ENCODE measurements at places on chromosomes 3 and 15. TPM values are rescaled to one million over a fixed set of nuclear protein-coding genes. Genes with fewer than 3 reads are reported as not detected.

GRCh38 chr3:172042136-172042662, 2.8 kb downstream of the FNDC3B start:
- no peak for DNase-seq

The LSAMP gene
- 0.66 TPM for total RNA-seq

GRCh38 chr3:168653255-168653654, 557.5 kb upstream of the GOLIM4 start:
- no peak for DNase-seq

- DNase-seq, result peak; percentile 52
Observed at GRCh38 chr15:41263891-41264351, 32.9 kb downstream of the CHP1 start.

The DTX3L gene
- total RNA-seq, result 6.6 TPM

DNA sequence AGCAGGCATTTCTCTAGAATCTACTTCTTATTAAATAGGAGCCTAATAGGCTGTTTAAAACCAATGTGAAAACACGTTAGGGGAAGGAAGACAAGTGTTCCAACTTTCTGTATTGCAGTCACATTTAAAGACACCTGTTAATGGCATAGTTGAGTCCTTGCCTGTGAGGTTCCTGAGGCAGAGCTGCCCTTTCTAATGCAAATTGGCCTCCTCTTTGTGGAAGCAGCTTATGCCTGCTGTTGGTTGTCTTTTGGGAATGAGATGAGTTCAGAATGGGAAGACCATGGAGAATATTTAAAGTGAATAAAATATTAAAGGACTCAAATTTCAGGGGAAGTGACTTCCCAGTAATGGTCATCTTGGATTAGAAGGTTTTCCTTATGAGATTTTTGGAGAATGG, 51.2 kb downstream of the NEK11 start:
- peak; percentile 67 for DNase-seq

GRCh38 chr15:50134524-50135024, 15.5 kb upstream of the ATP8B4 start:
- DNase-seq, result no peak

DNA sequence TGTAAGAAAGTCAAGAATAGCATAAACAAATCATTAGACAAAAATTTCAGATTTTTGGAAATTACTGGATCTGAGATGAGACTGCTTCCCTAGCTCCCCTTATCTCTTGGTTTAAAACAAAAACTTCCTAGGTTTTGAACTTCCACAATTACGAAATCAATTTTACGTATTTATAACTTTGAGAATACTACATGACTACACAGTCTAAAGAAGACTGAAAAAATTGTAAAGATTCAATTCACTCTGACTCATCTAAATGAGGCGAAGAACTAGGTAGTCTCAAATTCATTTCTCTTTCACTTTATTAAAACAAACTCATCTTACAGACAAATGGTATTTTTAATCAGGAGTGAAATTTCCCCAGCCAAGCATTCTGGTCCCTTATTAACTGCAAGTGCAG, 10.3 kb downstream of the CCDC54 start:
- no peak for DNase-seq

The ADAMTS17 gene
- 2.9 TPM for total RNA-seq

The UBAP1L gene
- 2.6 TPM for total RNA-seq
